ENCODE measurements at places on chromosomes 1 and 21.

DNA sequence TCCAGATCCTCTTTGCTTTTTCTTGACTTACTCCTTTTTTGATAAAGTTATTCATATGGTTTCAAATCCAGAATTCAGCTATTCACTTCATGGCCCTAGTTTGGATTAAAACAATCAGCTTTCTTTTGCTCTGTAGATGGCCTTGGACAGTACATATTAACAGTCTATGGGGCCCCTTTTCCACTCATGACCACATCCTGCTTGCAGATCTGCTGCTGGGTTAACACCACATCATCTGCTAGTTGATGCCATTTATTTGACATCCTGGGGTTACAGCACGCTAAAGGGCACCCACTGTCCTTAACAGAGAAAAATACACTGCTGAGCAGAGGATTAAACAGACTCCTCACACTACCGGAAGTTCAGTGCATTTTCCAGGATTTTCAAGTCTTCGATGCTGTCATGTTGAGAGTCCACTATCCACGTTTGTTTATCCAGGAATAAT, 941 bp upstream of the IFI16 start:
- DNase-seq: peak; percentile 71

GRCh38 chr1:201313086-201313485, 29.8 kb downstream of the PKP1 start:
- DNase-seq: no peak

GRCh38 chr1:228415853-228416216, 826 bp downstream of the TRIM17 start:
- DNase-seq: peak; percentile 23

GRCh38 chr1:51875291-51875772, 3.2 kb downstream of the NRDC start:
- DNase-seq: no peak

GRCh38 chr1:212484701-212485570, 52.2 kb downstream of the NENF start:
- DNase-seq: no peak

DNA sequence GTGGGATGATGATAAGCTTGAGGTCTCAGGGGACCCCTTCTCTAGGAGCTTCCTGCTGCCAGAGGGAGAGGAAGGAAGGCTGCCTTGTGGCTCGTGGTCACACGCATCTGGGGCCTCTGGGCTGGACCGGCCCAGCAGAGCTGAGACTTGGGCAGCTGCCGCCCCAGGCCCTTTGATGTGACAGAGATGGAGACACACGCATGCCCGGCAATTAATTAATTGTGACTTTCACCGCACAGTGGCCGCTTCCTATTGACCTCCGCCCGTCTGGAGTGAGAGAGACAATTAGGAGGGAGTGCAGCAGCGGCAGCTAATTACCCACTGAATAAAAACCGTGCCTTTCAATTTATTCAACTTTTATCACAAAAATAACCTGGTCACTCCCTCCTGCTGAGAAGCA, 16.6 kb upstream of the C1QA start:
- DNase-seq: no peak

- DNase-seq: no peak
These were observed 37.6 kb upstream of the CAMTA1 start for GRCh38 chr1:6747674-6748073.

DNA sequence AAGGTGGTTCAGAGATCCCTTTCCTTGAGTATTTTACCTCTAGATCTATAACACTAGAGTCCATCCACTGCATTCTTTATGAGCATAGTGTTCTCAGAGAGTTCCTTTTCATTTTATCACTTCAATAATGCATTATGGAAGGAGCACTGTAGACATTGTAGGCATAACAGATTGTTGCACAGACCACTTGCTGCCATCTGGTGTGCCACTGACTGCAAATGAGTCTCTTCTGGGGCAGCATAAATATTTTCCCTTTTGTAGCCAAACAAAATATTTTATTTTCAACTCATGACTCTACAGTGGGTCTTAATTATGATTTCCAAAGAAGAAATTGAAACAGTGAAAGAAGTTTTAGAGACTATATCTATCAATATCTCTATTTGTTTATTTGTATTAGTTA, 290.4 kb downstream of the OLFM3 start:
- no peak for DNase-seq

DNA sequence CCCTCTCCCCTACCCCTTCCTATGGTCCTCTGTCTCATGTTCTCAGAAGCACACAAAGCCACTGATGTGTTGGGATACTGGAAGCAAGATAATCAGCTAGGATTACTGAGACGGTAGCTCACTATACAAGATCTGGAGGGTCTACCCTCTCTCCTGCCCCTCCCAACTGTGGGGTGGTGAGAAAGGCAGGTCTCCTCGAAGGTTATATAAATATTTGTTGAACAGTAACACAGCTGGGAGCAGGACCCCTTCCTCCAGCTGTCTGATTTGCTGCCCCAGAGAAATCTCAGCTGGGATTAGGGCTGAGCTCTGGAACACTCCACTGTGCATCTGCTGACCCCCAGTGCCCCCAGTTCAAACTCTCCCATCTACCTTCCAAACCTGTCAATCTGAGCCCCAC, 94.2 kb upstream of the IPO9 start:
- DNase-seq: no peak

- DNase-seq: peak; percentile 54
These were observed 16.3 kb downstream of the IER5 start for GRCh38 chr1:181104790-181105133.

DNA sequence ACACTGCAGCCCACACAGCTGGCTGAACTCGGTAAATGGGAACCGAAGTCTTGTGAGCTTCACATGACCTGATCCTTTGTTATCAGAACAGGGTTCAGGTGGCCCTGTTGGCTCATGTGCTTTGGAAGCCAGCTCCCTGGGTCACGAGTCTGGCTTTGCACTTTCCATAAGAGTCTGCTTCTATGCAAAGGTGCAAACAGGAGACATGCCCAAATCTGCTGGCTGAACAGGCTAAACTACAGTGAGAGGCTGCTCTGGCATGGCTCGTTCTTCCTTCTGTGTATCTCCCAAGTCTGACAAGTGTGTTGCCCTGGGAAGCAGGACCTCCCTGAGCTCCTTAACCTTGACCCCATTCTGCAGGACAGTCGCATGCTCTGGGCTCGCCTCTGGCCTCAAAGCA, 549.6 kb downstream of the KIF26B start:
- no peak for DNase-seq

GRCh38 chr21:25457411-25457810, 149.9 kb downstream of the MRPL39 start:
- DNase-seq: no peak

DNA sequence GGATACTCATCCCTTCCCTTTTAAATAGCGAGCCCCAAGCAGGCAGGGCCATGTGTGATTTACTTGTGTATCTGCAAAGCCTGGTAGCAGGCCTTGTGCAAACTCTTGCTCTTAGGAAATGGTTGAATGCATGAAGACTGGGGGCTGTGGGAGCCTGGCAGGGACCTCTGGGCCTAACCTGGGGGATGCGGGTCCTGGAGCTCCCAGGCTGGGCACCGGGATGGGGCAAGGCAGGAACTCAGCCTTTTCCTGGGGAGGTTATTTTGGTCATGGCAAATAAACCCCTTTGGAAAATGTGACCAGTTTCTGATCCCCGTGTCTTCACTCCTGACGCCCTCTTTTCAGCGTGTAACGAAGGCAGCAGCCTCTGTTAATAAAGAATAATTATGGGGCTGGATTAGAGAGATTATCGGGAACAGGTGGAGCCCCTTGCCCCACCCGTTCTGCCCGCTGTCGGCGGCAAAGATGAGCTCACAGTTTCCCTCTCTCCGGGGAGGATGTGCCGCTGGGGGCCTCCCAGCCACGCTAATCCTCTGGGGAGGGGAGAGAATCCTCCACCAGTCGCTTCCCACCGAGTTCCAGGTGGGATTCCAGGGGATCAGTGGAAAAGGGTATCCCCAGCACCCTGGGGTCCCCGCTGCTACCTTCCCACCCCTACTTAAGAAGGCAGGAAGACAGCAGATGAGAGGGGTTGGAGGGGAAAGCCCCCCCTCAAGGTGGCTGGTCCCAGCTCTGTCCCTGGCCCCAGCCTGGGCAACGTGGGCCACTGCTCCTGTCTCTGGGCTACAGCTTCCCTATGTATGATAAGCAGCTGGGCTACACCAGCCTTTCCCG, 69.7 kb upstream of the WNT4 start:
- no peak for DNase-seq

- no peak for DNase-seq
These were observed 1122.9 kb upstream of the B3GALT2 start for GRCh38 chr1:194309269-194309668.

- no peak for DNase-seq
These were observed 320.7 kb downstream of the PTPRU start for GRCh38 chr1:29557066-29557465.

DNA sequence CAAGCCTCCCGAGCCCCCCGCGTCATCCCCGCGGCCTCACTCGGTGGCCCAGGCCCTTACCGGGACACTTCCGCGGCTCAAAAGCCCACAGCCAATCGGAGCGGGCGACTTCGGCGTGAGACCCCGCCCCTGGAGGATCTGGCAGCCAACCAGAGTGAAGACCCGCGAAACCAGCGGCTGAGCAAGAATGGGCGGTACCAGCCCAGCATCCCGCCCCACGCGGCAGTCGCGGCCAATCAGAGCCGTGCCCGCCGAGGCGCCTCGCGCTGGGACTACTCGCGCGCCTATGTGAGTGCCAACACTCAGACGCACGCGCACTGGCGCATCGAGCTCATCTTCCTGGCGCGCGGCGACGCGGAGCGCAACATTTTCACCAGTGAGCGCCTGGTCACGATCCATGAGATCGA, 22.5 kb downstream of the DISP3 start:
- DNase-seq: no peak

GRCh38 chr21:43276811-43277210, 108.0 kb downstream of the CRYAA start:
- no peak for DNase-seq

DNA sequence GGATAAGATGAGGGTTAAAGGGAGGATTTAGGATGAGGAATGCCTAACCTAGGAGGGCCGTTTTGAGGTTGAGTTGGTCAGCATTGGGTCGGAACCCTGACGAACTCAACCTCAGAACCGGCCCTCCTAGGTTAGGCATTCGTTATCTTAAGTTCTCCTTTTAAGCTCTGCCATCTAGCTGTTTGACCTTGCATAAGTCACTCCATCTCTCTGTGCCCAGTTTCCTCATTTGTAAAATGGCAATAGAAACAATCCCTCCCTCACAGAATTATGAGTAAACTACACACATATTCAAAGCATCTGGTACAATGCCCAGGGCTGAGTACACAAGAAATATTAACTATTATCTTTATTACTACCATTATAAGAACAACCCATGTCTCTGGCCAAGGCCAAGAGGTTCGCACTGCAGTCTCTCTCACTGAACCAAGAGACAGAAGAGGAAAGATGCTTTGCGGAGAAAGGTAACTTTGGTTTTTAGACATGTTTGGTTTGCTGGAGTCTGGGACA, 4.8 kb downstream of the ABCB10 start:
- DNase-seq: no peak

DNA sequence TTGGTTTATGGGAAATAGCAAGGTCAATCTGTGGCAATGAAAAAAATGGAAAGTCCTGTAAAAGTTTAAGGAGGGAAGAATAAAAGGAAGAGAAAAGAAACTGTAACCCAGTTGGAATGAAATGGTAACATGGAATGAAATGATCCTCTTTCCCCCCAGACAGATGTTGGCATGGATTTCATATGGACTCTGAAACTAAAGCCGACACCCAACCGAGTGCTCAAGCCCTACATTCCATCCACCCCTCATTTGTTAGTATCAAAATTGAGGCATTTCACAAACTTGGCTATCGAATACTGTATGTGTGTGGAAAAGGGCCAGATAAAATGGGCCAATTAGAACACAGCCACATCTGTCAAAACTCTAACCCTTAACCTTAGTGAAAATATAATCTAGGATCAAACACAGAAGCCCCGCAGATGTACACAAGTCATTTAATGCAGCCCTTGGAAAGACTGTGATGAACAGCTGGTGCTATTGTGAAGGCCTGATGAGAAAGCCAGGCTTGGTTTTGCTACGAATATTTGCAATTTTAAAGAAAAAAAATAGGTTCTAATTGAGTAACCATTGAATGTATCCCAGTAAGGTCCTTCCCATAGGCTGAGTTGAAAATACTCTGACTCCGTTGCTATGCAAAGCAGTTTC, 72.6 kb upstream of the RGL1 start:
- no peak for DNase-seq

- no peak for DNase-seq
These were observed 70.0 kb downstream of the LMO4 start for GRCh38 chr1:87398641-87399040.

DNA sequence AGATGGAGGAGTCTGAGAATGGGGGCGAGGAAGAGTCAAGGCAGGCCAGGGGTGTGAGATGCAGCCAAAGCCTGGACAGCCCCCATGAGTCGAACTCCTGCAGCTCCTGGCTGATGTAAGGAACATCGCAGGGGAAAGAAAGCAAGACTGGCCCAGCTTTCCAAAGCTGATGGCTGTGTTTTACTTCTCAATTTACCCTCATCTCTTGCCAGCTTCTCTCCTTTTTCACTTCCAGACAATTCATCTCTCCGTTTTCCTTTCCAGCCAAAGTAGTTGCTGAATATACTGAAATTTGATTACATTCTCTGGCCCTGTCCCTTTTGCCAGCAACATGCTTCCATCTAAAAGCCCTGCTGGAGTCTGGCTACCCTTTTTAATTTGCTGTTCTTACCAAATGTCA, 40.0 kb upstream of the UBE2U start:
- DNase-seq: no peak

DNA sequence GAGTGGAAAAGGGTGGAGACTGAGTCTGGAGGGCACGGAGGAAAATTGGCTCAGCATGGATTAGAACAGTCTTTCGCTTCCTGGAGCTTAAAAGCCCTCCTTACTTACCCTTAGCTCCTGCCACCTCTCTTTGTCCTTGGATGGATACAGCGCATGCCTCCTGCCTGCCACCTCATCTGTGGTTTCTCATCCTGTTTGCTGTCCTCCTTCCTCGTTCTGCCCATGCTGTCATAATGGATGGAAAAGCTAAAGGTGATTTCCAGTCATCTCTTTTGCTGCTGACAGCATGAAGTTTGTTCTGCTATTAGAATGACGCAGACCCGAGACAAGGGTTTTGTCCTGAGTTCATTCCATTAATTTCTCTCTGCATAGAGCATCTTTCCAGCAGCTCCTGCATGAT, 425.9 kb downstream of the KIF26B start:
- no peak for DNase-seq
